ENCODE measurements at places on chromosomes 16 and 17.

DNA sequence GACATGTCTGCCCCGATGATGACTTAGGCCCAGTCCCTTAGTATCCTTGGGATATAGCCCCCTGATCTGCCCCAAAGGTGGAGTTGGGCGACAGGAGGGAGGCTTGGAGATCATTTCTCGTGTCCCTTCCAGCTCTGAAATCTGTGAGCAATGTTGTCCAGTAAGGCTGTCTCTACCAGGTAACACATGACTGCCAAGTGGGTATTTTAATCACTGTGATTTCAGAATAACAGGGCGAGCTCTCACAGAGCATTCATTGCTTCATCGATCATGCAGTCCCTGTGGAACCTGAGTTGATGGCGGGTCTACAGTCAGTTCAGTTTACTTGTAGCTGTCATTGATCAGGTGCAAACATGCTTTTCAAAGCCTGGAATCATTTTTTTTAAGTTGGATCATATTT, 39.2 kb downstream of the KSR1 start:
- no peak for DNase-seq

DNA sequence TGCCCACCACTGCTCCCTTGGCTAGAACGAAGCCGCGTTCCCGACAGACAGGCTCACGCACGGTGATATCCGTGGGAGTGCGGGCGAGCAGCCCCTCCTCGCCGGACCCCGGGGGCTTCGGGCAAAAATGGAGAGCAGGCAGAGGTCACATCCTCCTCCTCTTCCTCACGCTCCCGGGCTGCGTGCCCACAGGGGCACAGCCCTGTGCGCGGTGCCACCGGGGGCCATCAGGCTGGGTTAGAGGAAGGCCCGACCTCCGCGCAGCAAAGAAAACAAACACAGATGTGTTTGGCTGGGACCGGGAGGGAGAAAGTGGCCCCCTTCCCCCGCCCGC, 519 bp upstream of the NTN1 start:
- no peak for DNase-seq

DNA sequence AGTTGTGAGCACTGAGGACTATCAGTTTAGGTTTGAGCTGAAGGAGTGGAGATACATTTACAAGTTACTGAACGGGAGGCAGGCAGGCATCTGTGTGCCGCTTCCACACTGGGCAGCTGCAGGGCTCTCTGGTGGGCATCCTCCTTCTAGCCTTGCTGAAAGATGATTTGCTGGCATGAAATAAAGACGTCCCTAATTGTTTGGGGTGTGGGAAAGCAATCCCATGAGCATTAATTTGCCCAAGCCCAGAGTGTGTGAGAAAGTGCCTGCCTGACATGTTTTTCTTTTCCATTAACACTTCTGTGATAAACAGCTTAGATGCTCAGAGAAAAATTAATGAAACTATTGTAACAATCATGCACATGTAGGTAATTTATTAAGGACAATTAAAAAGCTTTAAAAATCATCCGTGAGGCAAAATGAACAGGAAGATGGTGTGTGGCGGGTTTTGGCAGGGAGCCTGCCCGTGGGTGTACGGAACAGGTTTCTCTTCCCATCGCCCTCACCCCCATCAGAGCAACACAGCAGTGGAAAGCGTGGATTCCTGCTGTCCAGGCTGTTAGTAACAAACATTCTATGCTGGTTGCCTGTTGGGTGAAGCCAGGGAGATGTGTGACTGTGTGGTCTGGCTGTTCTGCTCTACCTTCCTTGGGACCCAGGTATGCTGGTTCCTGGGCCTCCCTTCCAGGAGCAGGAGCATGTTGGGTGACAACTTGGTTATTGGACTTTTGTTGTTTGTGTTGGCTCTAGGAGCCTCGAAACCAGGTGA, 191.9 kb downstream of the MSI2 start:
- peak; percentile 51 for DNase-seq

GRCh38 chr16:9047689-9048301, 43.6 kb upstream of the HAPSTR1 start:
- DNase-seq, result peak; percentile 17

DNA sequence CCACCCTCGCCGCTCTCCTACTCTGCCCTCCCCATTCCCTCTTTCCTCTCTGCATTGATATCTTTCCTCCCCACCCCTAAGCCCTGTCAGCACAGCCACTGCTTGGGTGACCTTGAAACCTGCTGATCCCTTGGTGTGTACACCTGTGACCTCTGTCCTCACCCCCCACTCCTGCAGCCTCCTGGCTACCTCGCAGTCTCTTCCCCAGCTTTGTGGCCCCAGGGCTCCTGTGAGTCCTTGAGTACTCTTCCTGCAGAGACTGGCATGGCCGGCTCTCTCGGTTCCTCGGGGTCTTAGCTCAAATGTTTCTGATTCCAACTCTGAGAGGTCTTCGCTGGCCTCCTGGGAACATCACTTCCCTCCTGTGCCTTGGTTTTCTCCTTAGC, 31.7 kb downstream of the ADCY7 start:
- no peak for DNase-seq

- DNase-seq, result no peak
These were observed 16.9 kb downstream of the SLC43A2 start for GRCh38 chr17:1611715-1612114.

- no peak for DNase-seq
These were observed 99.0 kb downstream of the OMG start for GRCh38 chr17:31198026-31198425.

- DNase-seq, result no peak
These were observed 55.9 kb upstream of the SIAH1 start for GRCh38 chr16:48441106-48441505.

DNA sequence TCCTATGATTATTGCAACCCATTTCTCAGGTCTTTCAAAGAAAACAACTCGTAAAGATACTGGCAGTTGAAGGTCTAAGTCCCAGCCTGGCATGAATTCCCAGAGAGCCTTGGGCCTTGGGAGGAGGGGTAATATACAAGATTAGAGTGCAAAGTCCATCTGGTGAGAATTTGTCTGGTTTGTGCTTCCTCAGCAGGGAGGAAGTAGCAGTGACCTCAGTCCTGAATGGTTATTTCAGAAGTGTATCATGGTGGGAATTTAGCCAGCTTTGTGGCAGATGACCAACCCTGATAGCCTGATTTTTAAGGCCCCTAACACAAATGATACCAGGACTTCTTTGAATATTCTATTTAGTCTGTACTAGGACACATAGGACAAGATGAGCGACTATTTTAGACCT, 151.2 kb upstream of the TBX2 start:
- DNase-seq, result no peak

GRCh38 chr17:13806092-13806491, 204.4 kb upstream of the HS3ST3A1 start:
- DNase-seq, result no peak

DNA sequence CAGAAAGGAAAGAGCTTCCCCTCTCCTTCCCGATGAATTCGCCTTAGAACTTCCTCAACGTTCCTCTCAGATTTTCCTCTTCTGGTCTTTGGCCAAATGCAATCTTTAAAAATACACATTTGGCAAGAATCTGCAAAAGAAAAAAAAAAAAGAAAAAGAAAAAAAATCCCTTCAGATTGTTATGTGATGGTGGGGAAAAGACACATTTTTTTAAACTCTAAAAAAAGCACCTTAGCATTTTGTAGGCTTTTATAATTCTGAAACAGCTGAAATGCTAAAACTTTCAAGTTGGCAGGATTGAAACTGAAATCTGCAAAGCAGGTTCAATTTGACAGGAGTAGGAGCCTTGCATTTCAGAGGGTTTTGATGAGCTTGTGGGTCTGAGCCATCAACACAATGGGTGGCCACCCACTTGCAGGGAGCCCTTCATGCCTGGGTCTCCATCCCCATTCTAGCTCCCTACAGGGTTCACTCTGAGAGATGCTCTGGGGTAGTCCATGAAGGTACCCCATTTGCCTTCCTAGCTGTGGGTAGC, 33.1 kb downstream of the CACNG3 start:
- DNase-seq, result peak; percentile 86

DNA sequence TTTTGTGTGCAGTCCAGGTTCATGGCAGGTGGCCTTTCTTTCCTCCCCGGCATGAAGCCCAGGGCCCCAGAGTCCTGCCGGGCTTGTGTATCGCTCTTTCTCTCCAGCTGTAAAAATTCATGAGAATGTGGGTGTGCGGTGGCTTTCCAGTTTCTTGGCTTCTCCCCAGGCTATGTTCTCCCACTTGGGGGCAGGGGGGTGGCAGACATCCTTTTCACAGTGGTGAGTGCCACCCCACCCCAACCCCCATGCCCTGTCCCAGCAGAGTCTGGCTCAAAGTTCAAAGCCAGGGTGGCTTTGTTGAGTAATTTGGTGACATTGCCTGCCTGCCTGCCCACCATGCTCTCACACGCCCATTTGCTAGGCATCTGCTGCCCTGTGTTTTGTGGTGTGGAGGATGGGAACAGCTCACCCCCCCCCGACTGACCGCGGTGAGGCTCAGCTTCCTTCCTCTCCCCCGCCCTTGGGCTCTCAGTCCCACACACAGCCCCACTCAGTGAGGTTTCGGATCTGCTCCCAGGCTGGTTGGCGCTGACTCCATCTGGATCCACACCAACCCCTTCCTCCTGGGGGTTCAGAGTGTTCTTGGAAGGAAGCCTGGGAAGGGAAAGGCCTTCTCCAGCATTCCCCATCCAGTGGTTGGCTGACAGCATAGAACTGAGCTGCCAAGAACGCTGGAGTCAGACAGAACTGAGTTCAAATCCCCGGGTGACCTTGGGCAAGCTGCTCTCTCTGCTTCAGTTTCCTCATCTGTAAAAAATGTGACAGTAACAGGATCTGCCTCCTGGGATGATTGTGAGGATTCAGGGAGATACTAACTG, 36.0 kb downstream of the CHD9 start:
- peak; percentile 92 for DNase-seq

DNA sequence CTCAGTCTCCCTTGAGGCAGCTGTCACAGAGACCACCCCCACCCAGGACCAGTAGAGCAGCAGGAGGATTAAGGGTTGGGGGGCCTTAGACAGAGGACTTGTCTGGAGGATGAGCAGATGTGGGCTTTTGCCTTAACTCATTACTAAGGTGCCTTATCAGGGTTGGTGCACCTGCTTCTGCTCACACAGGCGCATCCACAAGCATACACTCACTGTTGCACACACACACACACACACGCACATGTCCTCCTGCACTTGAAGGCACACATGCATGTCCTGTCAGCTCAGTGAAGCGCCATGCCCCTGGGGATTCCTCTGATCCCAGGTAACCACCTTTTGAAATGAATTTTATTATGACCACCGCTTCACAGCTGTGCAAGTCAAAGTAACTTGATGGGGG, 1.2 kb downstream of the GFAP start:
- no peak for DNase-seq

- DNase-seq, result no peak
These were observed 107.2 kb downstream of the ANKFN1 start for GRCh38 chr17:56260376-56261002.

GRCh38 chr16:3950343-3951193, 70.1 kb upstream of the CREBBP start:
- peak; percentile 41 for DNase-seq

DNA sequence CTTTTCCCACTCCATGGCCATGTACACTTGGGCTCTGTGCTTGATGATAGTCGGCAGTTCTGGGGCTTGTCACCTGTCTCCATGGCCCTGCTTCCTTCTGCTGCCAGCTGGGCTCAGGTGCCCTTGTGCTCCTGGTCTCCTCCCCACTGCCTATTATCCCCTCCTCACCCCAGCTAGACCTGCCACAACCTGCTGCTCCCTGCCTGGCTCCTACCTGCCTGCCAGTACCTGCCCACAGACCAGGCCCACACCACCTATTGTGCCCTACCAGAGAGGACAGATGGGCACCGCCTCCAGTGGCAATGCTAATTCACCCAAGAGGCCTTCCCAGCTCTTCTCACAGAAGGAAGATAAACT, 538 bp upstream of the RAPGEFL1 start:
- DNase-seq, result no peak

GRCh38 chr16:24471561-24472350, 67.6 kb upstream of the RBBP6 start:
- peak; percentile 58 for DNase-seq

DNA sequence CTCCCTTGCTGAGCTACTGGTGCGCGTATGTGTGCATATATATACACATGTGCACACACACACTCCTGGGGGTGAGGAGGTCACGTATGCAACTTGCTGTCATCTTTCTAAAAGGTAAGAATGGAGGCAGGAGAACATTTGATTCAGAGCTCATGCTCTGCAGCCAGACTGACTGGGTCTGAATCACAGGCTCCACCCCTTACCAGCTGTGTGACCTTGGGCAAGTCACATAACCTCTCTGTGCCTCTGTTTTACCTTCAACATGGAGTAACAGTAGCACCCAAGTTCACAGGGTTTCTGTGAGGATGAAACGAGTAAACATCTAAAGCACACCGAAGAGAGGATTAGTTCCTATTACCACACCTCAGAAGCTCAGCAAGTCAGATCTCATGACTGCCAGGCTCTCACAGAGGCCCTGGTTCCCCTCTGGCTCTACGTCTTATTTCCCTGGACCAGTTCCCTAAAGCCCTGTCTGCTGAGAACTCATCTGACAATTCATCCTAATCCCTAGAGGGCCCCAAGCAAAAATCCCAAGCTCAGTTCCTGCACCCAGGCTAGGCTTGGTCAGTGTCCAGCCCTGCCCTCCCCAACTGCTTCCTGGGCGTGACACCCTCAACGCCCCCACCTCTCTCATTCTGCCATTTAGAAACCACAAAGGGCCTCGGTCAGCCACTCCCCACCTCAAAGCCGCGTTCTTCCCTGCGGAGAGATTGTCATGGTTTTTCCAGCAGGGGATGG, 28.7 kb downstream of the ABR start:
- DNase-seq, result no peak

DNA sequence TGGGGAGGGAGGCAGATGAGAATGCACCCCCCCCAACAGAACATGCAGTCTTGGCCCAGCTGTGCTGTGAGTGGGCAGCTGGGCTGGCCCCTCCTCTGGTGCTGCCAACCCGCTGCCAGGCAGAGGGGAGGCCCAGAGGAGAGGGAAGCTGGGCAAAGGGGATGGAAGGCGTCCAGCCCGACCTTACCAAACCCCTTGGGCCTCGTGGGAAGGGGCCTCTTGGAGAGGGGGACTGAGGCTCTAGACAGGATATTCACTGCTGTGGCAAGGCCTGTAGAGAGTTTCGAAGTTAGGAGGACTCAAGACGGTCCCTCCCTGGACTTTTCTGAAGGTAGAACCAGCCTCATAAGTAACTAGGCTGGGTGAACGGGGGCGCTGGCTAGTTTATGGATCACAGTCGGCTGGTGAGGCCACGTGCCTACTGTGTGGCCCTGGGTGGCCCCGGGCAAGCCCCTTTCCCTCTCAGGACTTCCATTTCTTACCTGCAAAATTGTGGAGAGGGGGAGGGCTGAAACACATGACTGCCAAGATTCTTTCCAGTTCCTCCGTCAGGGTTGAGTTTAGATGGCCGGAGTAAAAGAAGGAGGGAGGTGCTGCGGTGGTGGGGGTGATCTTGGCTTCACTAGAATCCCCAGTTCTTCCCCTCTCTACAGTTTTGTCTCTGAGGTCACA, 857 bp upstream of the STAT5A start:
- no peak for DNase-seq

DNA sequence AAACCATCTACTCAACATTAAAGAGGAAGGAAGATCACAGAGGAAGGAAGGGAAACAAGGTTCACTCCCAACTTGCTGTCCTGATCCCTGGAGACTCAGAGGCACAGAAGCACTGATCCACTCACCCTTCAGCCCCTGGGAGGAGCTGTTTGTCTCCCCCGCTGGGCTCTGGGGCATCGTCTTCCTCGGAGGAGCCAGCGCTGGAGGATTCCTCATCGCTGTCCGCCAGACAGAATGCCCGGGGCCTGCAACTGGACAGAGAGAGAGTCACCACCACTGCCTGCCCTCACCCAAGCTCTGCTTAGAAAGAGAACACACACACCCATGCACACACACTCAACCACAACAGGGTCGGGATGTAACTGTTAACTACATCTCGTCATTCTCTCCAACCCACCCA, 24.8 kb upstream of the ERN1 start:
- no peak for DNase-seq

GRCh38 chr17:62787366-62787765, 20.7 kb downstream of the MARCHF10 start:
- no peak for DNase-seq

All from brain (organoid and tissue), 16 donors.